ENCODE measurements at places on chromosomes 12 and 14. TPM values are rescaled to one million over a fixed set of nuclear protein-coding genes. Genes with fewer than 3 reads are reported as not detected.

DNA sequence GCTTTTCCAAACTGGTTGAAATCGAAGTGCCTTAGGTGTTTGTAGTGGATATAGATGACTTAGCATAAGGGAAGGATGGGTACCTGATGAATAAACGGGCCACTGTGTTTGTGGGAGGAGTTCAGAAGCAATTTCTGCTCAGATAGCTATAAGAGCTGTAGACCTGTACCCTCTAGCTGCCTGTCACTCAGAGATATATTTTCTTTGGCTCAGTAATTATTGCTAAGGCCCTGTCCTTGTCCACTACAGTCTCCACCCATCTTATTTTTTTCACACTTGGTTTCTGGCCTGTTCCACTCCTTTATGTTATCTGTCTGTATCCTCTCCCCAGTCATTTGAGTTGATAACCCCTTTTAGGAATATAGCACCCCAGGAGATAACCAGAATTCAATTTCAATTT, 74.8 kb upstream of the RMST start:
- no peaks in the 10 kb centered on the region for H3K36me3 ChIP-seq
- no peaks in the 10 kb centered on the region for H3K27me3 ChIP-seq
- H3K4me1 ChIP-seq: no peaks in the 10 kb centered on the region
- no peak overlapping the region for H3K27ac ChIP-seq
- no peak overlapping the region for H3K4me3 ChIP-seq
- DNase-seq: no peak

GRCh38 chr14:100467939-100468338, 119.3 kb downstream of the BEGAIN start:
- no peak for DNase-seq
- H3K27ac ChIP-seq: no peak overlapping the region
- H3K27me3 ChIP-seq: no peaks in the 10 kb centered on the region
- peaks cover 19% of the 10 kb centered on the region for H3K4me1 ChIP-seq
- H3K4me3 ChIP-seq: no peak overlapping the region

GRCh38 chr12:18696971-18697602, 40.7 kb downstream of the PLCZ1 start:
- H3K4me1 ChIP-seq: no peaks in the 10 kb centered on the region
- H3K36me3 ChIP-seq: no peaks in the 10 kb centered on the region
- H3K27ac ChIP-seq: no peak overlapping the region
- H3K27me3 ChIP-seq: no peaks in the 10 kb centered on the region

DNA sequence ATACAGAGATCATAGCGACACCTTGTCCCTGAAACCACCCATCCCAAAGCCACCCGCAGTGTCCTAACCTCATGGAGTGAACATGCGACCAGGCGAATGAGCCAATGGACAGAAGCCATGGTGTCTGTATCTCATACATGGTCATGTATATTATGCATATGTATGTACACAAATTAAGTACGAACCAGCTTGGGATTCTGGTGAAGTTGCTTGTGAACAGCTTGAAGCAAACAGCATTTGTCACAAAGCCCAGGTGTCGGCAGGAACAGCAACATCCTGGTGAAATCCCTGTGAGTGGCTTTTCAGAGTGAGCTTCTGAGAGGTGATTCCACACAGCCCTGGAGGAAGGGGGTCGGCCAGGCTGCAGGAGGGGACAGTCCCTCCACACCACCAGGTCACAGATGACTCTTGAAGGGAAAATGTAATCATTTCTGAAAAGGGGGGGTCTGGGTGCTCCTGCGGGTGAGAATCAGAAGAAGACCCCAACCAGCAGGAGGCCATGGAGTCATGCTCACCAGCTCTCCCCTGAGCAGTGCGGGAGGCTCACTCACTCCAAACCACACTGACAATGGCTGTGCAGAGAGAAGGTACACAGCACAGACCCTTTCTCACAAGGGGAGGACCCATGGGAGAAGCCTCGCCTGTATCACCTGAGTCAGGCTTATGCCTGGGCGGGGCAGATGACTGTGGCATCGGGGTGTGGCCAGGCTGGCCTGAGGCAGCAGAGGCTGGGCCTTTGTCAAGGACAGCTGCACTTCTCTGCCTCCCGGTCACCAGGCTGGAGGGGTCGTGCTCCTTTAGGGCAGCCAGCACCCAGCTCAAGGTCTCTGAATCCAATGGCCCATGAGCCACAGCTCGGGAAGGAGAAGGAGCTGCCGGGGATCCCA, 14.3 kb downstream of the CHGA start:
- H3K4me1 ChIP-seq: no peaks in the 10 kb centered on the region
- DNase-seq: no peak
- no peaks in the 10 kb centered on the region for H3K27me3 ChIP-seq
- no peaks in the 10 kb centered on the region for H3K36me3 ChIP-seq
- no peak overlapping the region for H3K4me3 ChIP-seq

DNA sequence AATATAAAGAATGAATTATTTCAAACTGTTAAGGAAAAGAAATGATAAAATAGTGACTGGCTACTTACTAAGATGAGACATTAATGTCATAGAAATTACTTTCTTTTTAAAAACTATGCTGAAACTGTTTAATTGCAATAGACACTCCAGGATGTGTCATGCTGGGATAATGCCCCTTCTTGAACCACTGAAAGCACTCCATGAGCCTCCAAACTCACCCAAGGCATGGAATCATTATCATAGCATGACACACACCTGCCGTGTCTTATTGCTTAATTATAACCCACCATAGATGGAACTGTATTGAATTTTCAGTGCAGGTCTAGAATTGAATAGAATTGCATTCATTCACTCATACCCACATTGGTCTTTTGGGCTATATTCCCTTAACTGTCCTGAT, 4.3 kb downstream of the MBIP start:
- no peaks in the 10 kb centered on the region for H3K27me3 ChIP-seq
- DNase-seq: no peak
- no peak overlapping the region for H3K4me3 ChIP-seq
- H3K36me3 ChIP-seq: peaks cover 3% of the 10 kb centered on the region

GRCh38 chr12:89176676-89177075, 175.6 kb downstream of the DUSP6 start:
- no peaks in the 10 kb centered on the region for H3K27me3 ChIP-seq
- no peak overlapping the region for H3K27ac ChIP-seq
- DNase-seq: no peak
- H3K36me3 ChIP-seq: no peaks in the 10 kb centered on the region

DNA sequence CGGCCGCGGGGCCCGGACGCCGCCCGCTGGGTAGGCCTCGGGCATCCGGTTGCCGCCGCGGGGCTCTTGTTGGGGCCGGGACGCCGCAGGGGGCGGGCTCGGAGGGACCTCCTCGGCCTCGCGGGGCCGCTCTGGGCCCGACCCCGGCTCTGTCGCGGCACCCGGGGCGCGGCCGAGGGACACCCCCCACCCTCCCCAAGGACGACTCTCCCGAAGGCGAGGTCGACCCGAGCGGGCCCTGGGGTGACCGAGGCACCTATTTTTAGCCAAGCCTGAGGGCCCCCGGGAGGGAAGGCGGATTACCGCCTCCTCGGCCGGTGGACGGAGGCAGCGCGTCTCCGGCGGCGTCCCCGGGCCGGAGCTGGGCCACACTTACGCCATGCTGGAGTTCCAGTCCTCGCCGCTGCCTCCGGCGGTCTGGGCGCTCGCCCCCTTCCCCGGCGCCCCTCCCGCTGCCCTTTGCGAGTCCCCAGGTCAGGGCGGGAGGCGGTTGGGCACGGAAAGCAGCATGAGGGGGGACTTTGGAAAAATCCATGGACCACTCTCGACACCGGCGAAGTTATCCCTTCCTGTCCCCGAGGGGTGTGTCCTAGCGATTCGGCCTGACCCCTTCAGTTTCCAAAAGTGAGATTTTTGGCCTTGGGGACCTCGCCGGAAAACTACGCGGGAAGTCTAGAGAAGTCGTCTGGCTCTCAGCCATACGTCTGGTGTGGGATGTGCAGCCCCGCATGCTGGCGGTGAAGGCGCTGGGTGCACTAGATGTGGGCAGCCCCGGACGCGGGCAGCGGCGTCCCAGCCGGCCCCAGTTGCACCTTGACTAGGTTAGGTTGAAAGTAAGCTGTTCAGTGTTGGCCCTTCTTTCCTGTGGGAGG, 699 bp downstream of the KTN1 start:
- DNase-seq: peak; percentile 72
- peak overlapping the region; percentile 73 for H3K27ac ChIP-seq
- peaks cover 40% of the 10 kb centered on the region for H3K4me1 ChIP-seq
- H3K4me3 ChIP-seq: peak overlapping the region; percentile 73
- no peaks in the 10 kb centered on the region for H3K27me3 ChIP-seq

DNA sequence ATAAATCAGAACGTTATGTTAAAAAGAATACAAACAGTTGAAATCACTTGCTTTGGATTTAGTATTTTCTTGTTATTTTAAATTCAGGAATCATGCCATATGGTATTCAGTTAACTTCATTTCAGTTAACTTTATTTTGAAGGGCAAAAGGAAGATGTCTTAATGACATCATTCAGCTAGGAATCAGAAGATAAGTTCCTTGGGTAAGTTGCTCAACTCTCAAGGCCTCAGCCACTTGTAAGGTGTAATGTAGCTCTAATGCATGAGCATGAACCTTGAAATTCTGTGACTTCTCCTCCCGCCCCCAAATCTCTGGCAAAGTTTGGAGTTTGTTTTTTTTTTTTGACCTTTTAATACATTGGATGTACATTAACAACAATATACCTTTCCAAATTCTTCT, 42.6 kb downstream of the FRS2 start:
- H3K27ac ChIP-seq: no peak overlapping the region
- H3K36me3 ChIP-seq: no peaks in the 10 kb centered on the region

DNA sequence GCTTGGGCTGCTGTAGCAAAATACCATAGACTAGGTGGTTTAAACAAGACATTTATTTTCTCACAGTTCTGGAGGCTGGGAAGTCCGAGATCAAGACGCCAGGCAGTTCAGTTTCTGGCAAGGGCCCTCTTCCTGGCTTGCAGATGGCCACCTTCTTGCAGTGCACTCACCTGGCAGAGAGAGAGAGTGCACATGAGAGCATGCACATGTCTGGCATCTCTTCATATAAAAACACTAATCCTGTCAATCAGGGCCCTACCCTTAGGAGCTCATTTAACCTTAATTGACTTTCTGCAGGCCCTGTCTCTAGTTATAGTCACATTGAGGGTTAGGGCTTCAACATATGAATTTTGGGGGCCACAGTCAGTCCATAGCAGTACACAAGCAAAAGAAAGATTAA, 12.4 kb upstream of the EVL start:
- H3K36me3 ChIP-seq: no peaks in the 10 kb centered on the region
- no peak overlapping the region for H3K27ac ChIP-seq
- no peaks in the 10 kb centered on the region for H3K4me1 ChIP-seq
- no peaks in the 10 kb centered on the region for H3K27me3 ChIP-seq
- no peak overlapping the region for H3K4me3 ChIP-seq

- peaks cover 18% of the 10 kb centered on the region for H3K4me1 ChIP-seq
- H3K4me3 ChIP-seq: peak overlapping the region; percentile 47
- DNase-seq: peak; percentile 91
- H3K27ac ChIP-seq: no peak overlapping the region
- H3K27me3 ChIP-seq: peaks cover 59% of the 10 kb centered on the region
These were observed 14.0 kb downstream of the TAMALIN start for GRCh38 chr12:52020539-52021336.

- H3K4me3 ChIP-seq: peak overlapping the region; percentile 66
- no peak overlapping the region for H3K27ac ChIP-seq
- peaks cover 5% of the 10 kb centered on the region for H3K27me3 ChIP-seq
- peak; percentile 64 for DNase-seq
- no peaks in the 10 kb centered on the region for H3K36me3 ChIP-seq
These were observed 55.8 kb upstream of the VRK1 start for GRCh38 chr14:96741151-96741977.

- H3K27ac ChIP-seq: no peak overlapping the region
- H3K27me3 ChIP-seq: no peaks in the 10 kb centered on the region
- peaks cover 3% of the 10 kb centered on the region for H3K4me1 ChIP-seq
- H3K36me3 ChIP-seq: peaks cover 7% of the 10 kb centered on the region
- H3K4me3 ChIP-seq: no peak overlapping the region
These were observed 281.6 kb upstream of the SLC16A7 start for GRCh38 chr12:59314209-59314608.

DNA sequence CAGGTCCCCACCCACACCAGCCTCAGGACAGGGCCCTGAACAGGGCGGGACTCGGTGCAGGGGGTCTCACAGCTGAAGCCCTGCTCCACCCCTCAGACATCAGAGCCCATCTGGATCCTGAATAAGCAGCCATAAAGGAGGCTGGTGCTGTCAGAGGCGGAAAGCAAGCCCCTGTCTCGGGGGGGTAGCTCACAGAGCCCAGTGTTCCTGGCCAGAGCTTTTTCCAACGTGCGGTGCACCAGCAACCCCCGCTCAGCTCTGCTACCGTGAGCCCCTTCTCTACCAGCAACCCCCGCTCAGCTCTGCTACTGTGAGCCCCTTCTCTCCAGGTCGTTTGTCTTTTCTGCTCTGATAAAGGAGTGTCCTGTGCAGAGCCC, 136.5 kb upstream of the SFSWAP start:
- H3K4me1 ChIP-seq: no peaks in the 10 kb centered on the region
- H3K27ac ChIP-seq: no peak overlapping the region
- H3K4me3 ChIP-seq: no peak overlapping the region
- H3K36me3 ChIP-seq: no peaks in the 10 kb centered on the region

DNA sequence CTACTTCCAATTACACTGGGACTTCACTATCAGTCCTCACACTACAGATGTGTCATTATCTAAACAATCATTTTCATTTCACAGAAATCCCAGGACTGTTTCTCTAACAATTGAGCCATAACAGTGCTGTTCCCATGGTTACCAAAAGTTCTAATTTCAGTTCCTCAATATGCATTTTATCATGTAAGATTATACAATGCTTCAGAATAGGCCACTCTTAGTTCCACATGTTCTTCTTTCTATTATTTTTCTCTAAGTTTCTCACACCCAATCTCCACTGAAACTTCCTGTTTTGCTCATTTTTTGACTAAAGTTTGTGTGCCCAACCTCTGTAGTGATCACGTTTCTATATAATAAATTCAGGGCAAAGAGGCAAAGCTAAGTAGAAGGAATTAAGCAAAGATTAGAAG, 185.8 kb downstream of the DUSP6 start:
- no peak overlapping the region for H3K27ac ChIP-seq
- no peak for DNase-seq
- H3K4me1 ChIP-seq: no peaks in the 10 kb centered on the region
- no peak overlapping the region for H3K4me3 ChIP-seq

GRCh38 chr14:85479306-85479705, 50.6 kb upstream of the FLRT2 start:
- DNase-seq: no peak
- no peaks in the 10 kb centered on the region for H3K27me3 ChIP-seq
- H3K4me3 ChIP-seq: no peak overlapping the region
- H3K4me1 ChIP-seq: no peaks in the 10 kb centered on the region
- H3K36me3 ChIP-seq: no peaks in the 10 kb centered on the region

- peaks cover 77% of the 10 kb centered on the region for H3K27me3 ChIP-seq
- H3K4me1 ChIP-seq: peaks cover 3% of the 10 kb centered on the region
- peak; percentile 73 for DNase-seq
- peak overlapping the region; percentile 74 for H3K4me3 ChIP-seq
- no peak overlapping the region for H3K27ac ChIP-seq
- no peaks in the 10 kb centered on the region for H3K36me3 ChIP-seq
These were observed 12.8 kb downstream of the LRCOL1 start for GRCh38 chr12:132597333-132598316.

- H3K4me3 ChIP-seq: no peak overlapping the region
- no peaks in the 10 kb centered on the region for H3K36me3 ChIP-seq
- H3K4me1 ChIP-seq: peaks cover 11% of the 10 kb centered on the region
- H3K27me3 ChIP-seq: no peaks in the 10 kb centered on the region
These were observed 32.6 kb downstream of the SLC35F4 start for GRCh38 chr14:57833323-57833722.

Gene NEDD1
- 35.8 TPM for total RNA-seq

Gene P2RX2
- total RNA-seq: 3.0 TPM

Gene FOXM1
- total RNA-seq: 98.1 TPM

Gene GUCY2C
- total RNA-seq: 3.1 TPM

Gene PTCSC3
- not detected for total RNA-seq

Gene FGF6
- not detected for total RNA-seq

Gene GPR84
- not detected for total RNA-seq

Gene HSPB8
- total RNA-seq: 4.7 TPM

Measured in GM23338 (cell line).